ENCODE measurements at places on chromosomes 4 and X. TPM values are rescaled to one million over a fixed set of nuclear protein-coding genes. Genes with fewer than 3 reads are reported as not detected.

DNA sequence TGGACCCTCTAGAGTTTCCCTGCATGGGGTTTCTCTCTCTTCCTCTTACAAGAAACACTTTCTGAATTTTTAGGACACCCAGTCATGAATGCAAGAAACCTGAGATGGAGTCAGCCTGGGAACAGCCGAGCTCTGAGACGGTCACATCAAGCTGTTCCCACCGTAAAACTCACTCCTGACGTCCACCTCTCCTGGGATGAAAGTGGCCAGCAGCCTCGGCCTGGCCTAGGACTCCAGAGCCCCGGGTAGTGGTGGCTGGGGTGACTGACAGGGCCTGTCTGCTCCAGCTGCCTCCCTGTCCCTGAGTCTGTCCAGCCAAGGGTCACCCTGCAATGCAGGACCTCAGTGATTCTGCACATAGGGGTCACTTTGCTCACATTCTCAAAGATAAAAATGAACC, 217.8 kb downstream of the SHOX start:
- no peak for DNase-seq

- no peak for DNase-seq
These were observed 116.5 kb upstream of the RBPJ start for GRCh38 chr4:26204249-26204825.

Gene PASD1
- total RNA-seq = not detected

Gene CYTL1
- total RNA-seq = 0.36 TPM

GRCh38 chr4:1784789-1785591, 8.1 kb upstream of the FGFR3 start:
- DNase-seq = peak; percentile 90

Gene F8A2
- not detected for total RNA-seq

DNA sequence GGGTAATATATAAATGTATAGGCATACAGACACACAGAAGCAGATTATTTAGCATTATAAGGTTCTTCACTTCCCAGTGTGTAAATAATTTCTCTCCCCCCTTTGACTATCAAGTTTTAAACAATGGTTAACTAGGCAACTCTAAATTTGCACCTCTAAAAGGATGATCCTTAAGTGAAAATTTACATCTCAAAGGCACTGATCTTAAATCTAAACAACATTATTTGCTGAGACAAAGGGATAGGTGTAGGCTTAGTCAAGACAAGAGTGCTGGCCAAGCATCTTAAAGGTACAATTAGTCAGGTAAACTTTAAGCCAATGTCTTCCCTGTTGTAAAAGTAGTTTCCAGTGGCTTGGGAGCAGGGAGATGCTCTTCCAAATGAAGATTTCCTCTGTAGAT, 33.0 kb downstream of the NLRP2B start:
- DNase-seq = no peak

DNA sequence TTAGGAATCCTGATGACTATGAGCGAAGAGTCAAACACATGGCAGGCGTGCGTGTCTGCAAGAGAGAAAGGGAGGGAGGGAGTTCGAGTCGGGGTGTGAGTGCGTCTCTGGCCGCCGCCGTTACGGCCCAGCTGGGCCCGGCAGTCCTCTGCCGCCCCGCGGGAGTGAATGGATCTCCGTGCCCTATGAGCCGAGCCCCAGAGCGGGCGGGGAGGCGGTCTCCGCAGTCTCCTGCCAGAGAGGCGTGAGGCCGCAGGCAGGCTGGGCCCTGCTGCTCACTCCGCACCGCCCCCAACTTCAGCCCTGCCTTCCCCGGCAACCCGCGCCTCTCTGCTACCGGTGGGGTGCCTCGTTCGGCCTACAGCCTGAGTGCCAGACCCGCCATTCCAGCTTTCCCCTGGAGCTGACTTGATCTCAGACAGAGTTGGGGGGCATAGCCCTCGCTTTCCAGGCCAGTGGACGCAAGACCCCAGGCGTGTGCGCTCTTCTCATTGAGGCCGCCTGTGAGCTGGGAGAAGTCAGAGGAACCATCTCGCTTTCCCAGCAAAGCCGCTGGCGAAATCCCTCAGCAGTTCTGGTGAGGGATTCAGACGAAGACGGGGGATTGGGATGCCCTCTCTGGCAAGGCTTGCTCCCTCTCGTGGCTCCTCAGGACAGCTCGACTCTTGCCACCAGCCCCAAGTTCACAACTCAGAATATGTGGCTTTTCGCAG, 1.4 kb downstream of the SLC16A2 start:
- peak; percentile 95 for DNase-seq

- no peak for DNase-seq
These were observed 109.4 kb upstream of the MAP3K15 start for GRCh38 chrX:19624739-19625138.

DNA sequence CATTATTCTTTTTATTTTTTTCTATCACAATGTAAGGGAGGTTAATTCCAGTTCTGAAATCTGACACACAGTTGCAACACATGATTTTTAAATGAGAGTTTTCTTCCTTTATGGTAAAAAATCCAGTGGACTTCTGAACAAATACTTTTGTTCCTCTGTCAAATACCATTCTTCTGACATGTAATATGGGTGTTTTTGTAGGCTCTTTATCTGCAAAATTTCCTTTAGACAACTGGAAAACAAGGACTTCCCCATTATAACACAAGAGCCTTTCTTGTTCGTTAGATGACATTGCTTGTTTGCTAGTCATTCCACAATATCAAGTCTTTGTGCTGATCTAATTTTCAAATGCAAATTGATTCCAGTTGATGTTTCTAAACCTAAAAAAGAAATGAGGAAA, 7.7 kb downstream of the FANCB start:
- DNase-seq = peak; percentile 48

- DNase-seq = no peak
These were observed 59.1 kb upstream of the MAML3 start for GRCh38 chr4:140213116-140213515.

- no peak for DNase-seq
These were observed 115.2 kb downstream of the DDIT4L start for GRCh38 chr4:100075056-100075455.

- peak; percentile 17 for DNase-seq
These were observed 40.5 kb upstream of the BMP3 start for GRCh38 chr4:80989921-80990544.

GRCh38 chr4:119116925-119117900, 18.4 kb upstream of the MYOZ2 start:
- DNase-seq = no peak

- no peak for DNase-seq
These were observed 52.5 kb downstream of the TRPC5OS start for GRCh38 chrX:111928456-111928855.

Measured in osteoblast (primary cell).